ENCODE measurements at places on chromosomes 16 and 17.

GRCh38 chr17:79341222-79341780 is 266.7 kb downstream of the ENGASE start:
- DNase-seq = no peak

- no peak for DNase-seq
Measured at GRCh38 chr16:17817260-17817659, 346.5 kb upstream of the XYLT1 start.

DNA sequence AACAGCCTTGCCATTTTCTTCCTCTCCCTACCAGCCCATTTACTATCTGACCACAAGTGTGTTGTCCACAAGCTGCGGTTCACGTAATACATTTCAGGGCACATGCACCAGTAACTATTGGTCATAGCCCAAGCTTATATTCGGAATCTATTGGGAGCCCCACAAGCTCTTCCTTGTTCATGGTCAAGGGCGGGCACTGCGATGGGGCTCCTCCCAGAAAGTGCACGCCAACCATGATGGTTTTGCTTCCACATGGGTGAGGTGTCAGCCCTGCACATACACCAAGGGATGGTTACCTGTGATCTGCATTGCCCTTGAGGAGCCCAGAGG is 12.1 kb downstream of the THRA start:
- DNase-seq = no peak

GRCh38 chr17:71500761-71501555 is 619.9 kb upstream of the SOX9 start:
- DNase-seq = no peak

DNA sequence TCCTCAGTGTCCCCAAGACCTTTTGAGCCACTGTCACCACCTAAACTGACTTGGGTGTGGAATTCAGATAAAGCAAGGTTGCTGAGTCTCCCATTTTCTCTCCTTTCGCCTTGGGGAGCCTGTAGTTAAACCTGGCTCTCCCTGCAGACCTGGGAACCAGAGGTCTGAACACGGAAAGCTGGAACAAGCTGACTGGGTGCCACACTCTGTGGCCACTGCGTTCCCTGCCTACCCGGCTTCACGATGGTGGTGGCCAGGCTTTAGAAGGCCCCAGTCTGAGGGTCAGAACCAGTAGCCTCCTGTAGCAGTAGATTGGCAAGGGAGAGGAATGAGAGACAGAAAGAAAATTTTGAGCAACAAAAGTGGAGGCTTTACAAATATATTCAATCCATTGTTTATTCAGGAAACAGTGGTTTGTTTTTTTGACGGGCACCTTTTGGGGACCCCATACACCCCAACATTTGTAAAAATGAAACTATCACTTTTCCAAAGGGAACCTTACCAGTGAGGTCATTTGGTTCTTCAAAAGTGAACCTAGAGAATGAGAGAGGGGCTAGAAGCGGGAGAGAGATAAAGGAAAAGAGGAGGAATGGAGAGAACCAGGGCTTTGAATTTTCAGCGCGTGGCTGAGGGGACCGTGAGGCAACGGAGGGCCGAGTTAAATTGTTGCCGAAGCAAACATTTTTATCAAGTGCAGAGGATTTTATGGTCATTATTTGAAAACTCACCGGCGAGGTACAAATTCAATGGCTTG is 1.8 kb upstream of the HOXB8 start:
- DNase-seq = no peak

GRCh38 chr17:47736501-47737495 is 3.8 kb downstream of the TBX21 start:
- DNase-seq = no peak

DNA sequence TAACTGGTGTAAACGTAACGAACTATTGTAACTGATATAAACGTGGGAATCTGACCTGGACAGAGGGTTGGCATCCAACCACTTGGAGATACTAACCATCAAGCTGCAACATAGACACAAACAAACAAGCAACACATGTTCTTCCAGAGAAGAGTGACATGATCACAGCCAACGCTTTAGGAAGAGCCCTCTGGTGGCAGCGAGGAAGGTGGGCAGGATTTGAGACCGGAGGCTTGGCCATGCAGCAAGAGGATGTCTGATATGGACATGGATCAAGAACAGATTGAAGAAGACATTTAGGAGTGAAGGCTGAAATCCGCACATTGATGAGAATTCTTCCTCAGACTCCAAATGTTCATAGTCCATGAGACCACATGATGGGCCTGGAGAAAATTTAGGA is 40.3 kb upstream of the TNRC6A start:
- peak; percentile 19 for DNase-seq

DNA sequence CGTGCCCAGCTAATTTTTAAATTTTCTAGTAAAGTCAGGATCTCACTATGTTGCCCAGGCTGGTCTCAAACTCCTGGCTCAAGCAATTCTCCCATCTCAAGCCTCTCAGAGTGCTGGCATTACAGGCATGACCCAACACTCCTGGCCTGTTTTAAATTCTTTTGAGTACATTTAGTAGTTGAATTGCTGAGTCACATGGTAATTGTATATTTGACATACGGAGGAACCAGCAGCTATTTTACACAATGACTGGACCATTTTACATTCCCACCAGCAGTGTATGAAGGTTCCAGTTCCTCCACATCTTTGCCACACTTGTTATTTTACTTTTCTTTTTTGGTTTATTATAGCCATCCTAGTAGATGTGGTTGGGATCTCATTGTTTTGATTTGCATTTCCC is 43.6 kb downstream of the RHOT1 start:
- DNase-seq = no peak

DNA sequence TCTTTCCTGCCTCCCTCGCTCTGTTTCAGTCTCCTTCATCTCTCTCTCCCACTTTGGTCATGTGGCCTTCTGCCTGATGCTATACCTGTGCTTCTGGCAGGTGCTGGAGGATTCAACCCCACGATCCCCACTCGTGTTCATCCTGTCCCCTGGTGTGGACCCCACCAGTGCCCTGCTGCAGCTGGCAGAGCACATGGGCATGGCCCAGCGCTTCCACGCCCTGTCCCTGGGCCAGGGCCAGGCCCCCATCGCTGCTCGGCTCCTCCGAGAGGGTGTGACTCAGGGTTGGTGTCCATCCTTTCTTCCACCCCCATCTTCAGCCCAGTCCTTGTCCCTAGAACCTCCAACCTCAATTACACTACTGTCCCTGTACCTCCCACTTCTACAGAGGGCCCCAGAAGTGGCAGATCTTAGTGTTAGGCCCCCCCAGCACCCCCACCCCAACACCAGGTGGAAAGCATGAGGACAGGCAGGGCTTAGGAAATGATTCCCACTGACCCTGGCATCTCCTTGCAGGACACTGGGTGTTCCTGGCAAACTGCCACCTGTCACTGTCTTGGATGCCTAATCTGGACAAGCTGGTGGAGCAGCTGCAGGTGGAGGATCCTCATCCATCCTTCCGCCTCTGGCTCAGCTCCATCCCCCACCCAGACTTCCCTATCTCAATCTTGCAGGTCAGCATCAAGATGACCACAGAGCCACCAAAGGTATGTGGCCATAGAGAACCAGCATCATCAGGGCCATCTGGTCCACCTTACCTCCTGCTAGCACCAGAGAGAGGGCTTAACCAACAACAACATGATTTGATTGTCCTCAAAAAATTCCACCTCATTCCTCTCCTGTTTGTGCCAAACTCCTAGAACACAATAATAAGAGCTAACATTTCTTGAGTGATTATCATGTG is 9.7 kb upstream of the KDM6B start:
- no peak for DNase-seq

DNA sequence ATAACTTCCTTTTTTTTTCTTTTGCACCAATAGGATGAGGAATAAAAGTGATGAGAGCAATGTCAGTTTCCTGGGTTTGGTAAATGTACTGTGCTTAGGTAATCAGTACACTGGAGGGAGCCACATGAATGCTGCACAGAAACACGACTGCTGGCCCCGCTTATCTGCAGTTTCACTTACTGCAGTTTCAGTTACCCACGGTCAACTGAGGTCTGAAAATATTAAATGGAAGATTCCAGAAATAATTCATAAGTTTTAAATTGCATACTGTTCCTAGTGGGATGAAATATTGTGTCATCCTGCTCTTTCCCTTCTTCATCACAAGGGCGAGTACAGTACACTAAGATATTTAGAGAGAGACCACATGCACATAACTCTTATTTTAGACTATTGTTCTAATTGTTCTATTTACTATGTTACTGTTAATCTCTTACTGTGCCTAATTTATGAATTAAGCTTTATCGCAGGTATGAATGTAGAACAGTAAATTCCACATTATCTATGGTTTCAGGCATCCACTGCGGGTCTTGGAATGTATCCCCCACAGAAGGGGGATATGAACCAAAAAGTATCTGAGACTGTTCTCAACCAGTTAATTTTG is 6.4 kb upstream of the LGALS3BP start:
- peak; percentile 38 for DNase-seq

DNA sequence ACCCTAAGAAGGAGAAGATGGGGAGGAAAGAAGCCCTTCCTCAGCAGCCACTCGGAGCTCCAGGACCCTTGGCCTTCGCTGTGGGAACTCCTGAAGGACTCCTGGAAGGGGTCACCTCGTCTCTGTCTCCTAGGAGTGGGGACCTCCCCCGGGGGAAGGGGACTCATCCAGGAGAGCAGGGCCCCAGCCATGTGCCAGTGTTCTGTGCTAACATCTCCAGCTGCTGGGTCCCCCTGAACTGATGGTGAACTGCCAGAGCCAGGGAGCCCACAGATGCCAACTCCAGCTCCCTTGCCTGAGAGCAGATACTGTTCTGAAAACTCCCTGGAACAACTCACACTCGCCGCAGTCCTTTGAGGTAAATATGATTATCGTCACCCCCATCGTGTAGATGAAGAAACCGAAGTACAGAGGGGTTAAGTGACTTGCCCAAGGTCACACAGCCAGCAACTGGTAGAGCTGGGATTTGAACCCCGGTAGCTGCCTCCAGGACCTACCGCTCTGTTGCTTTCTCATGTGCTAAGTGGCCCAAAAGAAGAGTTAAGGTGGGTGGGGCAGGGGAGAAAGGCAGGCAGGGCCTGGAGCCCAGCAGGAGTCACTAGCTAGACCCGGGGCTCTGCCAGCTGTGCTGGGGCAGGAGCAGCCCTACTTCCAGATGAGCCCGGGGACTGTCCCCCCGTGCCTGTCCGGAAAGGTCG is 10.5 kb downstream of the TIMM22 start:
- DNase-seq = no peak

DNA sequence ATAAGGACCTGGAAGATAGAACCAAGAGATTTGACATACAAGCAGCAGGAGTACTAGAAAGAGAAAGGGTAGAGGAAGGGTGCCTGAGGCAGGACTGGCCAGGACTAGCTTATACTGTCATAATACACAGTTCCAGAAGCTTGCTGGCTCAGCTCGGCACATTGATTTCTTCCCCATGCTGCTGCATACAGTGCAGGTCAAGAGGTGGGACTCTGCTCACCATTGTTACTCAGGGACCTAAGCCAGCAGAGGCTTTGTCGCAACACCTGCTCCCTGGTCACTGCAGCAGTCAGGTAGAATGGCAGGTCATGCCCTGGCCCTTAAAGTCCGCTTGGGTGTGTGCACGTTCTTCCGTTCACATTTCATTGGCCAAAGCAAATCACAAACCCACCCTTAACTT is 32.8 kb downstream of the LDHD start:
- no peak for DNase-seq

DNA sequence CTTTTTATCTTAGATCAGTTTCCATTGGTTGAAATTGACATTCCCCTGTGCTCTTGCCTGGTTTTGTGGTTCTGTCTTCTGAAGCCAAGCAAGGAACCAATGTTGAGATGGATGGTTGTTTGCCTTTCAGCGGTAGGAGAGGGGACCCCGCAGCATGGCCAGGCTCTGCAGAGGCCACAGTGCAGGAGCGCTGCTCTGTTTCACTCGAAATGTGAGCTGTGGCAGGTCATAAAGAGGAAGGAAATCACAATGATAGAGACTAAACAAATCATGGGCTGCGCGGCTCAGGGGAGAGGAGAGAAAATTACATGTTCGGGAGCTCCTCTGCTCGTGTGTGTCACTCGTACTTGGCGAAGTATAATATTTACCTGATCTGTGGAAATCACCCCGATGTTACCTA is 148.2 kb downstream of the SNX29 start:
- no peak for DNase-seq

GRCh38 chr17:32261417-32261736 is 4.3 kb upstream of the RHBDL3 start:
- DNase-seq = no peak

- DNase-seq = peak; percentile 52
Measured at GRCh38 chr17:66889480-66890230, 54.7 kb downstream of the CACNG5 start.

- no peak for DNase-seq
Measured at GRCh38 chr17:45640141-45640850, 143.8 kb upstream of the CRHR1 start.

DNA sequence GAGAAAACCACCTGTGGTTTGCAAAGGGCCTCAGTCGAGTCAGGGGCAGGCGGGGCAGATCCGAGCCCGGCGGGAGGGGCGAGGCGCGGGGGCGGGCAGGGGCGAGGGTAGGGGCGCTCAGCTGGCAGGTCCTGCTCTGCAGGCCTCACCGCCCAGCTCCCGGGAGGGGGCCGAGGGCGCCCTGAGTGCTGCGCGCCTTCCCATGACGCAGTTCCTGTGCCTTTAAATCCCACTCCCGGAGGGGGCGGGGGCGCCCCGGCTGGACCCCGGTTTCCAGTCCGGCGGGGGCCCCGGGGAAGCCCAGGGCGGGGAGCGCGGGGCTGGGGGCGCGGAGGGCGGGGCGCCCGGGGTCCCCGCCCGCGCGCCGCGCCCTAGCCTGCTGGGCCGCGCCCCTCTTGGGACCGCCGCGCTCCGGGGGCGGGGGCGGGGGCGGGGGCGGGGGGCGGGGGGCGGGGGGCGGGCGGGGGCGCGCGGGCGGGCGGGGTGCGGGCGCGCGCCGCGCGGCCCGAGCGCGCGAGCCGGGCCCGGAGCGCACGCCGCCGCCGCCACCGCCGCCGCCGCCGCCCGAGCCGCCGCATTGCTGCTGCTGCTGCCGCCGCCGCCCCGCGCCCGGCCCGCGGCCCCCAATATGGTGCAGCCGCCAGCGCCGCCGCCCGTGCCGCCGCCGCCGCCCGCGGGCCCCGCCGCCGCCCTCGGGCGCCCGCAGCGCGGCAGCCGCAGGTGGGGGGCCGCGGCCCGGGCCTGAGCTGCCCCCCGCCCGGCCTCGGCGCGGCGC is at the start of gene JPH3:
JPH3 (plus strand) TSS at position 508 of the 775 bp plus-strand sequence. CDS start 639 bp downstream, outside the sequence.
- peak; percentile 55 for DNase-seq

- DNase-seq = no peak
Measured at GRCh38 chr16:50800074-50800473, 58.2 kb downstream of the CYLD start.

Measured in COR-L47 (cell line).